Suppressor macrophage (primary cell): ENCODE measurements at places on chromosomes 16 and 17.

GRCh38 chr17:7573324-7574080 is 5.9 kb upstream of the CD68 start:
- DNase-seq: peak; percentile 97

DNA sequence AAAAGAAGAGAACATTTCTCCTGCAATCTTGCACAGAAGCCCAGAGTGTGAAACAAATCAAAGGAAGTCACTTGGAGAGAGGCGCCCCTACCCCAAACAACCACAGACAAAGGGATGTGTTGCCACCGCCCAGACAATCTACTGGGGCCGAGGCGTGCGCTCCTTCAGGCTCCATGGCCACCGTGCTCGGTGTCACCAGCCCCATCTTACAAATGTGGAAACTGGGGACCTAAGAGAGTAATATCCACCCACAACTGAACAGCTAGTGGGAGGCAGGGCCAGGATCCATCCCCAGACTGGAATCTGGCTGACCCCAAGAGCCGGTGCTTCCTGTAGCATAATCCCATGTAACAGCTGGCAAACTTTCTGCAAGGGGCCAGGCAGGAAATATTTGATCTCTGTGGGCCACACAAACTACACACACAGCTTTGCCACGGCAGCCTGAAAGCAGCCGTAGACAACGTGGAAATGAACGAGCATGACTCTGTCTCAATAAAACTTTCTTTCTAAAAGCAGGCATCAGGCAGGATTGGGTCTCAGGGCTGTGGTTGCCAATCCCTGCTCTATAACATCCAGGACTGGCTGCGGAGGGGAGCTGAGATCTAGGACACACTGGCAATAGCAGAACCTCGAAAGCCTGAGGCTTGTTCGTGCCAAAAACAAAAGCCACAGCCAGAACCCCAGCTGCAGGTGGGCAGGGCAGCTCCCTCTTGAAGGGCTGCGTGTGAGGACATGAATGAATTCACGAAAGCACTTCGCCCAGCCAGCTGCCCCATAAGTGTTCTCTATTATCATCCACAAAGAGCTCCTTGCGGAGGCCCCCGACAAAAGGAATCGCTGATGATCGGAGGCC is 26.6 kb upstream of the GINS2 start:
- DNase-seq: peak; percentile 25

DNA sequence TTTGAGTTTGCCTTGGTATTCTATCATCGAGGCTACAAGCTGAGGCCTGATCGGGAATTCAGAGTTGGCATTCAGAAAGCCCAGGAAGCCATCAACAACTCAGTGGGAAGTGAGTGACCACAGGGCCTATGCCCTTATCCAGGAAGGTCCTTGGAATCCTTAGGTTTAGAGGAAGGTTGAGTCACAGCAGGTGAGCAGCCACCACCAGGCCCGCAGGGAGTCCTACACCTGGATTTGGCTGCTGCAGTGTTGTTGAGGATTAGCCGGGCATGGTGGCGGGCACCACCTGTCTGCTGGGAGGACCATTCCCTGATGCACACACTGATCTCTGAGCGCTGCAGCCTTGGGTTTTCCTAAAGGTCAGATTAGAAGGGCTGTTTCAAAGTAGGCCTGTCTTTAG is 5.2 kb downstream of the ODAD4 start:
- no peak for DNase-seq

- DNase-seq: peak; percentile 94
These were observed 4.0 kb downstream of the HIC1 start for GRCh38 chr17:2058586-2059546.

DNA sequence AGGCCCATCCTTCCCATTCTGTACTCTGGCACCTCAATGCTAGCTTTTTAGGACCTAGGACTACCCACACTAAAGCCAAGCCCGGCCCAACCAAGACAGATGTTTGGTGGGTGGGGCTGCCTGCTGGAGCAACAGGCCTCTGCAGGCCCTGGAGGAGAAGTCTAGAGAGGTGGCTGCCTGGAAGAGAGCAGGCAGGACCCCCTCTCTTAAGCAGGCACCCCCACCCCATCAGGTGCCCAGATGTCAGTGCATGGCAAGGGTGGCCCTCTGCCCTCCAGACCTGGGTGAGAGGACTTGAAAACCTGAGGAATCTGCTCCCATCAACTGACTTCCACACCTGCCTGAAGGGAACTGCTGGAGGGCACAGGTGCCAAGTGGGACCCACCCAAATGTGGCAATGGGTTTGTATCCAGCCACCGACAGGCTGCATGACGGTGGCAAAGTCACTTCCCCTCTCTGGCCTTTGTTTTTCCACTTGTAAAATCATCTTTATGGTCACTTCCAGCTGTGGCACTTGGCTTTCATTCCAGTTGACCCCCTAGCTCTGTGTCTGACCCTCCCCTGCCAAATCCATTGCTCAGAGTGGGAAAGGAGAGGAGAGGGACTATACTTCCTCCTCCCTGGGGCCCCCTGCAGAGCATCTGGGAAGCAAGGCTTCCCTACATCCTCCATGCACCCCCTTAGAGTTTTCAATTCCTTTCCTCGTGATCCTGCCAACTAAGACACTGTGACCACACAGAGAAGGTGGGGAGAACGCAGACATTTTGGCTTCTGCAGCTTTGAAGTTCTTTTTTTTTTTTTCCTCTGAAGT is 1.7 kb upstream of the STAT5A start:
- DNase-seq: peak; percentile 67

DNA sequence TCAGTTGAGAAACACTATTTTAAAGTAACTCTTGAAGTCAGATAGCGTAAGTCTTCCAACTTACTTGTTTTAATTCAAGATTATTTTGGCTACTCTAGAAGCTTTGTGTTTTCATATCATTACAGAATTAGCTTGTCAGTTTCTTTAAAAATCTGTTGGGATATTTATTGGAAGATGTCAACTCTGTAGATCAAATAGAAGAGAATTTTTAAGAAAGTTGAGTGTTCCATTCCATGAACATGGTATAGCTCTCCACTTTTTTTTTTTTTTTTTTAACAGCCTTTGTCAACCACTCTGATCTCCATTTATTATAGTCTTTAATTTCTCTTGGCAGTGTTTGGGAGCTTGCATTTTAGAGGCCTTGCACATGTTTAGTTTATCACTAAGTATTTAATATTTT is 28.7 kb downstream of the NLK start:
- no peak for DNase-seq

GRCh38 chr17:47902039-47902744 is 6.2 kb downstream of the SP2 start:
- DNase-seq: no peak

- DNase-seq: no peak
These were observed 62.6 kb downstream of the BANP start for GRCh38 chr16:88013766-88014251.

- no peak for DNase-seq
These were observed 22.9 kb downstream of the SLFN12L start for GRCh38 chr17:35514564-35514963.
